ENCODE measurements at places on chromosomes 1 and 21.
A peak's percentile ranks its signal among the peaks of the same experiment; 100 is the strongest.

DNA sequence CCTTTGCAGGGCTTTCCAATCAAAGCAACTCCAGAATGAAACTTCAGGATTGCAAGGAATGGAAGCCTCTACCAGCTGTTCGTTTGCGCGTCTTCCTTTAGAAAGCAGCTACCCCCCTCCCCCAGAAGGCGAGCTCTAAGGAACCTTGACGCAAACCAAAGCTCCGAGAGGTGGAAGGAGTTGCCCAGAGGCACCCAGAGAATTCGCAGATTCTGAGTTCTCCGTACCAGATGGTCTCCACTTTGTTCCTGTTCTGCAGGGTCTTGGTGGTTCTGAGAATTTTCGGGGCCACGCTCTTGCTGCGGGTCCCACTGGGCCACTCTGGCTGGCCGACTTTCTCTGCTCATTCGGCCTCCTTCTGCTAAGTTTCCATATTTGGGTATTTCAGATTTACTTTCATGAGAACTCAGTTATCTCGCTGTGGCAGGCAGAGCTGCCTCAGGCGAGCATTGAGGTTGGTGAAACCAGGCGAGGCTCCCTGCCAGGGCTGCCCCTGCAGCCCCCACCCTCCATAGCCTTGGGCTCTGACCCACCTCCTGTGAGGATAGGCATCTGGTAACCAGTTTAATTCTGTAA, 801 bp downstream of the TRAF5 start:
- peaks cover 66% of the 10 kb centered on the region for H3K4me1 ChIP-seq
- H3K27me3 ChIP-seq: no peaks in the 10 kb centered on the region
- no peaks in the 10 kb centered on the region for H3K36me3 ChIP-seq
- H3K27ac ChIP-seq: peak overlapping the region; percentile 98

DNA sequence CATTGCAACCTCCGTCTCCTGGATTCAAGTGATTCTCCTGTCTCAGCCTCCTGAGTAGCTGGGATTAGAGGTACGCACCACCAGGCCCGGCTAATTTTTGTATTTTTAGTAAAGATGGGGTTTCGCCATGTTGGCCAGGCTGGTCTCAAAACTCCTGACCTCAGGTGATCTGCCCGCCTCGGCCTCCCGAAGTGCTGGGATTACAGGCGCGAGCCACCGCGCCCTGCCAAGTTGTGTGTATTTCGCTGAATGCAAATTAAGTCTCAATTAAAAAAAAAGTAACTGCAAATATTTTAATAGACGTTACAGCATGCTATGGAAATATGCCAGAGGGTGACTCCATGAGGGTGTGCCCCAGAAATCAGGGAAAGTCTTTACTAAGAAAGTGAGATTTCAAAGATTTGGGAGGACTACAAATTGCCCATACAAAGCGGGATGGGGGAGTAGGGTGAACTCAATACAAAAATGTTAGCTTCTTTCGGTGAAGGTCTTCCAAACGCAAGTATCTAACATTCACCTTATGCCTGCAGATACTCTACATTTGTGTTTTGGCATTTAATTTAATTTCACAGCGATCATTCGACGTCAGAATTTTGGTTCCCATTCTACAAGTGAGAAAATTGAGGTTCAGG, 85.6 kb downstream of the NKAIN1 start:
- H3K36me3 ChIP-seq: no peaks in the 10 kb centered on the region
- no peak overlapping the region for H3K27ac ChIP-seq
- peak overlapping the region; percentile 80 for H3K4me3 ChIP-seq
- peaks cover 4% of the 10 kb centered on the region for H3K4me1 ChIP-seq

GRCh38 chr1:4794020-4794780, 139.8 kb downstream of the AJAP1 start:
- H3K27me3 ChIP-seq: peaks cover 26% of the 10 kb centered on the region
- no peaks in the 10 kb centered on the region for H3K36me3 ChIP-seq
- H3K4me1 ChIP-seq: no peaks in the 10 kb centered on the region
- no peak overlapping the region for H3K4me3 ChIP-seq

DNA sequence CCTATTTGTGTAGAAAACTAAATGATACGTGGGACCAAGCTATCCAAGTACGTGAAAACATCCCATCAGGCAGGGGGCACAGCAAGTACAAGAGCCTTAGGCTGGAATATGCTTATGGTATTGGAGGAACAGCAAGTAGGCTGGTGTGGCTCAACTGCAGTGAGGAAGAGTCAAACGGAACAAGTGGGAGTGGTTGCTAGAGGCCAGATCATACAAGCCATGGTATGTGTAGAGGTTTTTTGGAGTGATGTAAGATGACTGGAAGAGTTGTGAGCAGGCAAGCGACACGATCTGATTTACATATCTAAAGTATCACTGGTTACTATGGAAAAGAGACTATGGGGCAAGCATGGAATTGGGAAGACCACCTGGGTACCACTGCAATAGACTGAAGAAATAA, 27.8 kb downstream of the ELK4 start:
- H3K27me3 ChIP-seq: no peaks in the 10 kb centered on the region
- H3K4me3 ChIP-seq: no peak overlapping the region
- peak overlapping the region; percentile 72 for H3K27ac ChIP-seq
- H3K4me1 ChIP-seq: peaks cover 13% of the 10 kb centered on the region

DNA sequence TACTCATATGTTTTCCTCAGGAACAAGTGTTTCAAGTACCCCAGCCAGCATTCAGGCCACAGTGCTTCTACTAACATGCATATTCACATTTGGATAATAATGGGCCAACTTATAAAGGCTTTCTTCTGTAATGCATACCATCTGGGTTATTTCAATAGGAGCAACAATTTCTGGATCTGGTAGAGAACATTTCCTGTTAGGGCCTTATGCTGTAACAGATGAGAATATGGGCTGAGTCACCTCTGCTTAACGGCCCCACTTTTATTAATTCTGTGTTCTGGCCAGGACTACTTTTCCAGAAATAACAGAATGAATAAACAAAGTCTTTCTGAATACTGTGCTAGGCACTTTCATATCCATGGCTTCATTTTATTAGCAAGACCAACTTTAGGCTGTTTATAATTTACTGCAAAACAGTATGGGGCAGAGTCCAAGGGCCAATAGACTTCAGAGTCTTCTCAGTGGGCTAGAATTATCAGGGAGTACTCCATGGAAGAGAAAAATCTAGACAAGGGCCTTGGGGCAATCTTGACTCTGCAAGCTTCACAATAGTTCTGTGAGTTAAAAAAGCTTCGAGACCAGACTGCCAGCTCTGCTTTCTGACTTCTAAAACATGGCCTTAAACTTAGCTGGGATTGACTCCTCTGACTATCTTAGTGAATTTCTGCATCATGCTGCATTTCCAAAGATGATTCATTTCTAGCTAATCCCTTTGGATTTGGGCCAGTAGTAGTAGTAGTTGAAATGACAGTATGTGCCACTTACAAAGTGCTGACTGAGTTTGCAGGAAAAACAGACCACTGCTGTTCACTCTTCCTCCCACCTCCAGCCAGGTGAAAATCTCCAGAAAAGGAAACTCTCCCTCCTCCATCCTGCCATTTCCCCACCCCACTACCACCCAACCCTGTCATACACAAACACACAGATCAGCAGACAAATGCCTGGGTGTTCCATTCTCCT, 8.2 kb upstream of the SSX2IP start:
- no peak for DNase-seq
- H3K4me3 ChIP-seq: no peak overlapping the region
- peaks cover 2% of the 10 kb centered on the region for H3K36me3 ChIP-seq
- H3K27ac ChIP-seq: no peak overlapping the region

- H3K27me3 ChIP-seq: peaks cover 9% of the 10 kb centered on the region
- no peaks in the 10 kb centered on the region for H3K36me3 ChIP-seq
- H3K4me1 ChIP-seq: no peaks in the 10 kb centered on the region
- H3K4me3 ChIP-seq: no peak overlapping the region
- no peak for DNase-seq
These were observed 13.3 kb upstream of the BRWD1 start for GRCh38 chr21:39326607-39327307.

GRCh38 chr21:35204850-35205541, 155.9 kb upstream of the RUNX1 start:
- H3K4me3 ChIP-seq: peak overlapping the region; percentile 86
- H3K4me1 ChIP-seq: peaks cover 18% of the 10 kb centered on the region

DNA sequence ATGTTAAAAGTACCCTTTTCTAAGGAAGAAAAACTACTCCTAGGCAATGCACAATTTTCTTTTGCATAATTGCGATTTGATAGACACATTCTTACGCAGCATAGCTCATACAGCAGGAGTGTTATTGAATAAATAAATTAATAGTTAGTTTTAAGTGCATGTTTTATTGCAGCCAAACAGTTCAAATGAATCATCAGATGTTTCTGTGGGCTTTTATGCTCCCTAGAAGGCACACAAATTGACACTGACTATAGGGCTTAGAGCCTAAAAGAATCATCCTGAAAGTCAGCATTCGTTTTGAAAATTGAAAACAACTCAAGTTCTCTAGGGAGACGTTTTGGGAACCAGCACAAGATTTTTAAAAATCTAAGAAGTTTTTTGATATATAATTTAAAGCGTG, 411.9 kb downstream of the HLX start:
- H3K27ac ChIP-seq: no peak overlapping the region
- H3K27me3 ChIP-seq: no peaks in the 10 kb centered on the region
- H3K36me3 ChIP-seq: no peaks in the 10 kb centered on the region
- no peak overlapping the region for H3K4me3 ChIP-seq
- H3K4me1 ChIP-seq: peaks cover 2% of the 10 kb centered on the region

- no peak for DNase-seq
- H3K36me3 ChIP-seq: peaks cover 3% of the 10 kb centered on the region
- H3K27ac ChIP-seq: no peak overlapping the region
- peaks cover 3% of the 10 kb centered on the region for H3K4me1 ChIP-seq
- H3K4me3 ChIP-seq: no peak overlapping the region
These were observed 135.0 kb downstream of the FOXD2 start for GRCh38 chr1:47572731-47573430.

DNA sequence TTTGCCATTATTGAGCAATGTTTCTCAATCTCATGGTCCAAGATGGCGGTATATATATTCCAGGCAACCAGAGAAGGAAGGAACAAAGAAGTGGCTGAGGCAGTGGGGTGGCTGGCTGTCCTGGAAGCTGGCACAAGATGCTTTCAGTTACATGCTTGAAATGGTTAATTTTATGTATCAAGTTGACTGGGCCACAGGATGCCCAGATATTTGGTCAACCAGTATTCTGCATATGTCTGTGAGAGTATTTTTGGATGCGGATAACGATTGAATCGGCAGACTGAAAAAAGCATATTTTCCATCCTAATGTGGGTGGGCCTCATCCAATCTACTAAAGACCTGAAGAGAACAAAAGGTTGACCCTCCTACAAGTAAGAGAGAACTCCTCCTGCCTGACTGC, 55.2 kb downstream of the MAP3K7CL start:
- H3K27ac ChIP-seq: no peak overlapping the region
- DNase-seq: no peak
- H3K4me1 ChIP-seq: peaks cover 6% of the 10 kb centered on the region
- H3K27me3 ChIP-seq: no peaks in the 10 kb centered on the region
- no peak overlapping the region for H3K4me3 ChIP-seq
- H3K36me3 ChIP-seq: peaks cover 5% of the 10 kb centered on the region

DNA sequence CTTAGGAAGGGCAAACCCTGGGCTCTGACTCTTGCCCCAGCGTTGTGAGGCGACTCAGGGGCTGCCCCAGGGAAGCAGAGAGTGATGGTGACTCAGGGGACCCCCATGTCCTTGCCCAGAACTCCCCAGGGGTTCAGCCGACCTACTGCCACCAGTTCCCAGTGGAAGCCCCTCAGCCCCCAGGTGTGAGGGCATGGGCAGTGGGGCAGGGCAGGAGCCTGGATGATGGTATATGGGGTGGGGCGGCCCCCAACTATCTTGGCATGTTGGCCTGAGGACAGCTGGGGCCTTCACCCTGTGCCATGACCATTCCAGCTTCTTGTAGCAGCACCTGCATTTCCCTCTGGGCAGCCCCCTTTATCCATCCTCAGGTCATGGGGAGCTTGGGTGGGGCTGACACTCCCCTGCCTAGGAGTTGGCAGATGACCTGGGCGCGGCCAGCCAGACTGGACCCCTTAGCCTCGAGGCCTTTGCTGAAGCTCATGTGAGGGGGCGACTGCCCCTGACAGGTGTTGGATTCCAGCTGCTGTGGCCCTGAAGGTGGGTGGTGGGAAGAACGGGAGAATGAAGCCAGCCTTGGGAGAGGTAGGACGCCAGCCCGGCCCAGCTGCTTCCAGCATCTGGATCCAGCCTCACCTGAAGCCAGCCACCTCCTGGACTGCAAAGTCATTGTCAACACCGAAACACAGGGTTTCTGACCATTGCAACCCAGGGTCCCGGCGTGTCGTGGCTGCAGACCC, 1.8 kb upstream of the FNDC10 start:
- peaks cover 5% of the 10 kb centered on the region for H3K27me3 ChIP-seq
- H3K27ac ChIP-seq: peak overlapping the region; percentile 21
- H3K36me3 ChIP-seq: no peaks in the 10 kb centered on the region
- H3K4me1 ChIP-seq: peaks cover 4% of the 10 kb centered on the region
